ENCODE measurements at places on chromosomes 16 and 17.

DNA sequence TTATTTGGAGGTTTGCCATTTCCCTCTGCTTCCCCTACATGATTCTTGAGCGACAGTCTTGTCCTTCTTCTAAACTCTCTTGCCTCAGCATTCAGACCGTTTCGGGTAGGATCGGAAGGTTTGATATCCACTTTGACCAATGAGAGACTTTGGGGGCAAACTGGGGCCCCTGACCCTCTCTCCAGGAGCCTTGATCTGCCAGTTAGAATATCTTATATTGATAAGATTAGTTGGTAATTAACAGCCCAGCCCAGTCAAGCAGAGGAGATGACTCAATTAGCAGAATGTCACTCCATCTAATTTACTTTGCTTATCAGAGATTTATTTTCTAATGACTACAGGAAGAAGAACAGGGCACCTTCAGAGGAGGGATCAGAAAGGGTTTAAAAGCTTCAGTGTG, 532.8 kb downstream of the XYLT1 start:
- no peak for DNase-seq

- no peak for DNase-seq
These were observed 32.6 kb downstream of the FA2H start for GRCh38 chr16:74742051-74742481.

- DNase-seq = no peak
These were observed 17.8 kb upstream of the ITGAE start for GRCh38 chr17:3818786-3819185.

DNA sequence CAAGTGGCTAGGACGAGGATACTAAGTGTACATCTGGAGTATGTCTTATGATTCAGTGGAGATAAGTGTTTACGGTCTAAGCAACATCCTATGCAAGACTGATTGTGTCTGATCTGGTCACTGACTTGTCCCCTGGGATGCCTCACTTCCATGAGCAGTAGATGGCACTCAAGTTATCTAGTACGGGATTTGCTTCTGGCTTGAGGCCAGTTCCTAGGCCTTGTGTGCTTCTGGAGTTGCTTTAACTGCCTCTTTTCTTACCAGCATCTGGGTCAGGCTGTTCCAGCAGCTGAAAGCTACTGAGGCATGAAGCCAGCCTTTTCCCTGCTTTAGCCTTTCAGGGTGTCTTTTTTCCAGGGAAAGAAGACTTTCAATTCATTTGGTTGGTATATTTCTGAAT, 23.0 kb downstream of the SUPT6H start:
- DNase-seq = peak; percentile 17

DNA sequence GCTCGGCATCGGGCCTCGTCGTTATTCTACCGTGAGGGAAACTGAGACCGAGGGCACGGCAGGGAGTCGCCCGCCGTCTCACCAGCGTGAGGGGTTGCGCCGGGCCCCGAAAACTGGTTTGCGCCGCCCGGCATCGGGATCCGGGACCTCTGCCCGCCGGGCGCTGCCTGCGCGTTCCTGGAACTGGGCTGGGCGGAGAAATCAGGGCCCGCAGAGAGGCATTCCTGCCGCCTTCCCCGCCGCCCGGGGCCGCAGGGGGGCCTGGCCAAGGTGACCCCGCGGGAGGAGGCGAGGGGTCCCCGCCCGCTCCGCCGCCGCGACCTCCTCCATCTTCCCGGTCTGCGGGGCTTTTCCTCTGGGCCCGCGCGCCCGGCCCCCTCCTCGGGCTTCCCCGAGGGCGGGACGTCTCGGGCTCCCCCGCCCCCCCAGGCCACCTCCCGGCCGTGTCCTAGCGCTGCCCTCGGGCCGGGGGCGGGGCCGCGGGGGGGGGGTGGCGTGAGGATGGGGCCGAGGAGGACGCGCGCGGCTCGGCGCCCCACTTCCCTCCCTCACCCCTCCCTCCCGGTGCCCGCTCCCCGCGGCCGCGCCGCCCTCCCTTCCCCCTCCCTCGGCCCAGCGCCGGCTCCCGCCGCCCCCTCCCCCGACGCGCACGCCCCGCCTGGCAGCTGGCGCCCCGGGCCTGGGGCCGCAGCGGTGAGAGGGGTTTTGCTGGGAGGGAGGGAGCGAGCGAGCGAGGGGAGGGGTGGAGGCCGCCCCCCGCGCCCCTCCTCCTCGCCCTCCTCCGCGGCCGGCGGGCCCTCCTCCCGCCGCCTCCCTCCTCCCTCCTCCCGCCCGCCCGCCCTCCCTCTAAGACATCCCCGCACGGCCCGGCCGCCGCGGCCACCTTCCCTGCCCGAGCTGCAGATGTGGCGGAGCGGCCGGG, at the start of gene GLIS2:
TSS of gene GLIS2 (plus strand) at position 882 of the 922 bp plus-strand sequence. CDS start 16,214 bp downstream, outside the sequence.
- peak; percentile 78 for DNase-seq

DNA sequence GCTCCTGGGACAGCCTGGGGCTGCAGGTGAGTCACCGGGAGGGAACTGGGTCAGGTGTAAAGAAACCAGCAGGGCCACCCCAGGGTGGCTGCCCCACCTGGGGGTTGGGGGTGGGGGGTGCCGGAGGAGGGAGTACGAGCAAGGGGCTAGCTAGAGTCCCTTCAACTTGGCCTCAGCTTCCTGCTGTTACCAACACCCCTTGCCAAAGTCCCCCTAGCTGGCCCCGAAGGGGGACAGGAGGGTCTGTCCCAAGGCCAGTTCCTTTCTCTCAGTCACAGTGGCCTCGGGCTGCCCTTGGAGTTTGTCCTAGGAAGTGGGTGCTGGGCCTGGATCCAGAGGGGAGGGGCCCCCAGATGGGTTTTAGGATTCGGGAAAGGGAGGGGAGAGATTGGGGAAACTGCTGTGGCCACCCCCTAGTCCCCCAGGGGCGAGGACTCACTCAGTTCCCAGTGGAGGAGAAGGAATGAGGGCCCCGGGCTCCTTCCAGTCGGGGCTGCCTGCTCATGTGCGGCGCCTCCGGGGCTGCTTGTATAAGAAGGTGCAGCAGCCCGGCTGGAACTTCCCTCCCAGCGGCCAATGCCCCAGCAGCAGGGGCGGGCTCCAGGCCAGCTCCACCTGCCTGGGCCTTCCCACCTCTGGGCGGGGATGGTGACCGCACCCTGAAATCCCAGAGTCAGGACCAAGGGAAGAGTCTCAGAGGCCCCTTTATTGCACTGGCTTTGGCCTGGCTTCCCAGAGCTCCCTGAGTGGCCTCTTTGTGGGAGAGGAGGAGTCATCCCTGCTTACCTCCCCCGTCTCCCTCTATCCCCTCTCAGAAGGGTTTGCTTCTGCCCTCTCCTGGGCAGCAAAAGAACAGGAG, 7.3 kb downstream of the ARHGAP27 start:
- DNase-seq = peak; percentile 78

DNA sequence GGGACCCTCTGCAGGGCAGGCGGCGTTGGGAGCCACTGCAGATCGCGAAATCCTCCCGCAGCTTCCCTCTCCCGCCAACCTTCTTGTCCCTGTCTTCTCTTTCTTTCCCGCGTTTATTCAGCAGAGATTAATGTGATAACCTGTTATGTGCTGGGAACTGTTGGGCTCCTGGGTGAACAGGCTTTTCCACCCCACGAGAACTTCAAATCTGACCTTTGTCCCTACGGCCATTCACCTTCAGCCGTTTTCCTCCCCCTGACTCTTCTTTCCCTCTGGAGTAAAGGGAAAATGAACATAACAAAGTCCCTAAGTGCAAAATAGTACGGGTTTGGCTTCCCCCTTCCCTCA, 15.2 kb upstream of the KPNA2 start:
- no peak for DNase-seq

DNA sequence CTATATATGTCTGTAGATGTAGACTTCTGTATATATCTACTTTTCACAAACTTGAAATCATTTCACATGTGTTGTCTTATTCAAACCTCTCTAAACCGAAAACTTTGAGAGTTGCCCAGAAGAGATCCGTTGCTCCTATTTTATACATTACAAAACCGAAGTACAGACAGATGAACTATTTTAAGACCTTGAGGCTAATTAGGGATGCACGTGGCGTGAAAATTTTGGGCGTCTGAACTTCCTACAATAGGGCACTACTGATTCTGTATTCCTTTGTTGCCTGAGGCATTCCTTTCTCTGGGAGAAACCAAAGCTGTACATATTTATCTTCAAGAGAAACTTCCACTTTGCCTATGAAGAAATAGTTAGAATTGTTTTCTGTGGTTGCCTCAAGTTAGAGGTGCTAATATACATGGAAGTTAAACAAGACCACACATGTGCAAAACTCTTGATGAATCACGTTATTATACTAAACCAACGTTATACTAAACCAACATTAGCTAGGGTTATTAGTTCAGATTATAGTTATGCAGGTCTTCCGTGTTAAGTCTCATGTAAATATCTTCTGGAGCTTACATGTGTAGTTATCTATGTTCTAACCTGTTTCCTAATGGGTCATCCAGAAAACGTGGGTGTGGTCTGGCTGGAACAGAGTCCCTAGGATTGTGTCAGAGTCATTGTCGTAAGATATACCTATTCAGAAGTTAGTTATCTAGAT, 111.2 kb downstream of the RBFOX1 start:
- DNase-seq = no peak

- DNase-seq = no peak
These were observed 13.3 kb upstream of the YWHAE start for GRCh38 chr17:1413281-1413791.

DNA sequence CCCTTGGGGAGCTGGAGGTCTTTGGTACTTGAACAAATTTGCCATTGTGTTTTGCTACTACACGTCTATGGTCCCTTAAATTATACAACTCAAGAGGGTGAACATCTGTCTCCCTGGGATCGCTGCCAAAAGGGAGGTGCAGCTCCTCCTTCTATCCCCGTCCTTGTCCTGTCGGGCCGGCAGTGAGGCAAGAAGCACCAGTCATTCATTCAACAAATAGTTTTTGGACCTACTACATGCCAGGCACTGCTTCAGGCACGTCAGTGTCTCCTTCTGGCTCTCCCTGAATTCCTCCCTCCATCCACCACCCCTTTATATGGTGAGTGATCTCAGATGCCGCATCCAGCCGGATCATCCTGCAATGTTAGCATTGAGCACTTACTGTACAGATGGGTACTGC, 2.2 kb upstream of the RPL38 start:
- DNase-seq = no peak

GRCh38 chr16:75311383-75311938, 60.0 kb upstream of the BCAR1 start:
- no peak for DNase-seq

GRCh38 chr16:68408967-68409366, 39.3 kb downstream of the SMPD3 start:
- no peak for DNase-seq

DNA sequence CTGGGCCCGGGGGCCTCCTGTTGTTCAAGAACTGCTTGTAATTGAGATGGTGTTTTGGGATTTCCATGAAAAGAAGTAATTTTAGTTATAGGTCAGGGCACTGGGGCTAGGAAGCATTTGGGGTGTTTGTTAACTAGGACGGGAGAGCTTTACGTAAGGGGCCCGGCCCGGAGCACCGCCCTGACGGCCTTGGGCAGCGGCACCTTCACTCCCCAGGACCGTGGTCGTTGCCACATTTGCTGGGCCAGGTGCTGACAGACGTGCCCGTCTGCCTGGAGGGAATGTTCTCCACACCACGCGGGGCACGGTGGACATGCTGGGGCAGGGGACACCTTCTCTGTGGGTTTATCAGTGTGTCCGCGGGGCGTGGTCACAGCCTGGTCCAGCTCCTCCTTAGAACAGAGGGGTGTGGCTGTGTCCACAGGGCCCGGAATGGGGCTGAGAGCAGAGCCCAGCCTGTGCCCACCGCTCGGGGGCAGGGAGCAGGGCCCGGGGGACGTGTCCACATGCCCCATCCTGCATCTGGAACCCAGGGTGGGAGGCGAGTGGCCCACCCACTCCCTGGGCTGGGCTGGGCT, 57.7 kb downstream of the BAIAP2 start:
- no peak for DNase-seq

GRCh38 chr17:76189741-76190140, 48.7 kb upstream of the FOXJ1 start:
- DNase-seq = no peak

DNA sequence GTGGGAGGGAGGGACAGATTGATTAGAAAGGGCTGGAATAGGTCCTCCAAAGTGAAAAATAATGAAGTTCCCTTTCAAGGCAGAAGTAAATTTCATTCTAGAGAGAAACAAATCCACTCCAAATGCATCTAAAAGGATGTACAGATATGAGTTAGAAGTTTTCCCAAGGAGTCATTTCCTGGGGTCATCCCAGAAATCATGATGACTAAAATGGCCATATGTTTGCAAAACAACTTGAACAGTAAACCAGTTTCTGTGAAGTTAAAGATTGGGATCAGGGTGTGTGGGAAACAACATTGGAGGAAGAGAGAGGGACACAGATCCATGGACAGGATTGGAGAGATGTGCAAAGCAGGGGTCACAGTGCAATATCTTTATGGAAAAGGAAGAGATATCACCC, 32.5 kb upstream of the ARHGAP44 start:
- no peak for DNase-seq

GRCh38 chr17:34565713-34566112, 13.7 kb upstream of the TMEM132E start:
- DNase-seq = no peak

DNA sequence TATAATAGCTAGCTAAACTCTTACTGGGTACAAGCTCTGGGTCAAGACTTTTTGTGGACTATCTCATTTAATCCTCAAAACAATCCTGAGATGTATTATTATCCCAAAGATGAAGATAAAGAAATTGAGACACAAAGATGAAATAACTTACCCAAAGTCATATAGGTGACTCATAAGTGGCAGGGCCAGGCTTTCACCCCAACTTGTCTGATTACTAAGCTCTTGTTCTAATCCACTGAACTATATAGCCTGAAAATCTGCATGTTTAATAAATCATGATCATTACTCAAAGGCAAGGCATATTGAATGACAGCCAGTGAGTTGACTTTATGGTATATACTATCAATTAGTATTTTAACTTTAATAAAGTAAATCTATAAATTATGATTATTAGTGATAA, 77.4 kb downstream of the SKAP1 start:
- DNase-seq = no peak

DNA sequence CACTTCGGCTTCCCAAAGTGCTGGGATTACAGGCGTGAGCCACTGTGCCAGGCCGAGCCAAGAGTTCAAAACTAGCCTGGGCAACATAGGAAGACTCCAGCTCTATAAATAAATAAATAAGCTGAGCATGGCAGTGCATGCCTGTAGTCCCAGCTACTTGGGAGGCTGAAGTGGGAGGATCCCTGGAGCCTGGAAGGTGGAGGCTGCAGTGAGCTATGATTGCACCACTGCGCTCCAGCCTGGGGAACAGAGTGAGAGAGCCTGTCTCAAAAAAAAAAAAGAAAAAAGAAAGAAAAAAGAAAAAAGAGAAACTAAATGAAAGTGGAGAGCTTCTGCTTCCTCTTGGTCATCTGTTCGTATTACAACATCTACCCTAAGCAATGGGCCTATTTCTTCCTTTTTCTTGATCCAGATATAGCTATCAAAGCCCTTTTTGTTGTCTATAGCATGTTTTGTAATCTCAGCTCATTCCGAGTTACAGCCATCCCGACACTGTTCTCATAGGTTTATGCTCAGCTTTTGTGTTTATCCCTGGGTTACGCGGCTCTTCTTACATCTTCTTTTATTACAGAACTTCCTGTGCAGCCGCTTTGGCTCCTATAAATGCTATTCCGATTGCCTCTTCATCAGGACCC, 14.1 kb upstream of the MAPK3 start:
- DNase-seq = no peak

All from retina (tissue), 1 donor.